ENCODE measurements at places on chromosomes 5 and 9.
A peak's percentile ranks its signal among the peaks of the same experiment; 100 is the strongest.

DNA sequence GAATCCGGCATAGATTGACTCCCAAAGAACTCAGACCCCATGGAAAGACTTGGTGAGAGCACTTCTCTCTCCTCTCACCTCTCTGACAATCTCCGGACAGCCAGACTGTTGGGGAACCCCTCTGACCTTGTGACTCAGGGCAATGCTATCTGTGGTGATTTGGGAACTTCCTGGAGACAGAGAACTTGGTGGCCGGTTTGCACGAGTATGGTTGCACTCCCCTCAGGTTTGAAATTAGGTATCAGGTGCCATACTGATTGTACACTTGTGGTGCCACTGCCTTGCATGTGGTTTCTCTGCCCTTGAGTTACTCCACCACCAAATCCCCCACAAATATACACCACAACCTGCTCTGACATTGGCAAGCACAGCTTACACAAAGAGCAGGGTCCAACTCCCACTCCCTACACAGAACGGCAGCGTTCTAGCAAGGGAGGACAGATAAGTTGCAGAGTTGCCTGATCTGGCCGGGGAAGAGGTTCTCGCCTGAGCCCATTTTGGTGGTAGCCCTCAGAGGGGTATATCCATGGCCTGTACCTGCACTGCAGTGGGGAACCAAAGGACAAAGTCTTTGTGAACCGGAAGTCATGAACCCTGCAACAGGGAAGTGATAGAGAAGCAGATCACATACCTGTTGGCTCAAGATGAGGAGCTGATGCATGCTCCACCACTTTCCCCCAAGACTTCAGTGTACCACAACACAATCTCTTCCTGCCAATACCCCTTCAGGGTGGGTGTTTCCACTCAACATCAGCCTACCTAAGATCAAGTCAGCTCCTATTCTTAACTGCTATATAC lies 255.1 kb downstream of the MCTP1 start:
- DNase-seq = no peak

DNA sequence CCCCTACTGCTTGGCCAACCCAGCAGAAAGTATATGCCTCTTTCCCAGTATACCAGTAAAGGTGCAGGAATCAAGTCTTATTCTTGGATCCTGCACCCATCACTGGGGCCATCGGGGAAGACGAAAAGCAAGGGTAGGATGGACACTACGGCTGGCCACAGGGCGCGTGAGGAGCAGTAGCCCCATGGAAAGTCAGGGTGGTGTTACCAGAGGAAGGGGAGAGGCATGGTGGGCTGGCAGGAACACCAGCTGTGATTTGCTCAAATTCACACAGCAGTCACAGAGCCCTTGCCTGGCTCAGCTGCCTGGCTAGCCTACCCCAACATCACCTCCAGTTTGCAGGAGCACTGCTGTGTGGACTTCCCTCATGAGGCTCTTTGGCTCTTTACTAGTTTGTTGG lies 34.5 kb upstream of the SAP30L start:
- DNase-seq = no peak

DNA sequence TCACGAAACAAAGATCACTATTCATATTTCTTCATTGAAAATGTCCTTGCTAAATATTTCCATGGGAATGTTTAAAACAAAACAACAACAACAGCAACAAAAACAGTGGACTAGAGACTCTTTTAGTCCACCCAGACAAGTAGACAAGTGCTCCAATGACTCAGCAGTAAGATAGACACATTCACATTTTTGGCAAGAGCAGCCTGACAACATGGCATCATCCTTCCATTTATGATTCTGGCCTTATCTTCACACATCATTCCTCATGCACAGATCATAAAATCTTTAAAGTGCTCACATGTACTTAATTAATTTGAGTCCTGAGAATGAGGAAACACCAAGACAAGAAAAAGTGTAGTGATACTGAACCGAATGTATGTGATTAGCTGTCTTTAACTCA lies 132.6 kb upstream of the PDE4D start:
- DNase-seq = no peak

DNA sequence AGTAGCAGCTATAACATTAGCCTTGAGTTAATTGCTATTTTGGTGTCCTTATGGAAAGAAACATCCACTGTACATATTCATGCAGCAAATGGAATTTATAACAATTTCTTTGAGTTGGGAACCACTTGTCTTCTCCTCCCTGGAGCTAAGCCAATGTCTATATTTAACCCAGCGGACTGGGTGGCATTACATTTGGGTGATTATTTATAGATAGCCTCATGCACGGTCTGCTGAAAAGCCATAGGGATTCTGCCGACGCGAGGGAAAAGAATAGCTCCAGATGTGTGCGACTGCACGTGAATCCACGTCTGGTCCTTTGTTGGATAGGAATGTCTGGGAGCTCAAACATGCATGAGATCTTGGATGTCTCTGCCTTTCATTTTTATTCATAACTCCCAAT lies 157.5 kb upstream of the BRINP1 start:
- no peak for DNase-seq

GRCh38 chr9:86706391-86706790 lies 240.9 kb downstream of the GAS1 start:
- DNase-seq = no peak

GRCh38 chr9:131703697-131704096 lies 36.2 kb downstream of the RAPGEF1 start:
- DNase-seq = no peak

DNA sequence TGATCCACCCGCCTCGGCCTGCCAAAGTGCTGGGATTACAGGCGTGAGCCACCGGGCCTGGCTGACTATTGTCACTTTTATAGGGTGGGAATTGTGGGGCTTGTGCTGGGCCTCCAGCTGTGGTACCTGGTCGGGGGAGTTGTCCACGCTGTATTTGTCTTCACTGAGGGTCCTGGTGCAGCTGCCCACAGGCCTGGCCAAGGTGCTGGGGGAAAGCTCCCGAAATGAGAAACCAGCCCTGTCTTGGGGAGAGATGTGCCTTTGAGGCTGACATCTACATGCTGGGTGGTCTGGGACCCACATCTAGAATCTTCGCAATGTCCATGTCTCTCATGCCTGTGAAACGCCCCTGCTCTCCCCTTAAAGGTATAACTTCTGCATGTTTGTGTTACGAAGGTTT lies 2.6 kb downstream of the EXOC3 start:
- DNase-seq = no peak

DNA sequence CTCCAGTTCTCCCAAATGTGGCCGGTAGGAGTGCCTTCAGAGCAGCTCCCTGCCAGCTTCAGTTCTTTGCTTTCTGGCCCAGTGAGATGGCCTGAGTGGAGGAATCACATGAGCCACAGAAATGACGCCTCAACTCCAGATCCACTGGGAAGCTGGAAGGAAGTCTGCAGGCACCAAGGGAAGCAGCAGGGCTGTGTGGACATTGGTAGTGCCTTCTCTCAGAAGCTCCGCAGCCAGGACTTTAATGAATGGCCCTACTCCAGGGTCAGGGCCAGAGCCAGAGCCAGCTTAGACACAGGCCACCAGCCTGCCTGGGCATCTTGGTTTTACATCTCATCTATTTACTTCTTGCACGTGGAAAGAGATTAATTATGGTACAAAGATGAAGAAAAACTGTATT lies 12.0 kb upstream of the PSMB7 start:
- DNase-seq = no peak

DNA sequence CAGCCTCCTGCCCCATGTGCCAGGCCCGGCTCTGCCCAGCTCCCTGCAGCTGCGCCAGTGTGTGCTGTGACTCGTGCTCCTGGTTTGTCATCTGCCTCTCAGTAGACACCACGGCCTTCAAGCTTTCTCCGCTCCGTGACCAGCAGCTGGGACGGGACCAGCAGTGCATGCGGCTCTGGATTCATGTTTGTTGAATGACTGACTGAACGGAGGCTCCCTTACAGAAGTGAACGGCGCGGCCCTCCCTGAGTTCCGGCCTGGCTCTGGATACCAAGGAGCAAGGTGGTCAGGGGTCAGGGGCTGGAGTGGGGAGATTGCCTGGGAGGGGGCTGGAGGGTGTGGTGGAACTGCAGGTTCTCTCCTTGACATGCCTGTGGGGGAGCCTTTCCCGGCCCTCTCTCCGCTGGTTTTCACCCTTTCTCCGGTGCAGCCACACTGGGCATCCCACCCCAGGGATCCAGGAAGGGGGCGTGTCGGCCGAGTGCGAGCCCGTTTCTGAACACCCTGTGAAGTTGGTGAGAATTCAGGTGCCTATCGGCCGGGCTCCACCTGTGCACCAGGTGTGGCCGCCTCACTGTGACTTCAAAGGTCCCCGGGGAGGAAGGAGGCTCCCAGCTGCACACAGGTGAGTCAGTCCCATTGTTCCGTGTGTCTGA lies 11.1 kb upstream of the CEP72 start:
- DNase-seq = peak; percentile 51

- DNase-seq = no peak
Measured at GRCh38 chr9:91858213-91859030, 91.6 kb downstream of the ROR2 start.

- peak; percentile 47 for DNase-seq
Measured at GRCh38 chr9:116000748-116001329, 152.8 kb upstream of the PAPPA start.
